ENCODE measurements at places on chromosomes 3 and 15. TPM values are rescaled to one million over a fixed set of nuclear protein-coding genes. Genes with fewer than 3 reads are reported as not detected.

GRCh38 chr3:189502676-189503257 lies 128.4 kb upstream of the TP63 start:
- DNase-seq, result no peak
- no peaks in the 10 kb centered on the region for H3K4me1 ChIP-seq
- H3K4me3 ChIP-seq, result no peak overlapping the region
- no peak overlapping the region for H3K27ac ChIP-seq
- H3K36me3 ChIP-seq, result no peaks in the 10 kb centered on the region

DNA sequence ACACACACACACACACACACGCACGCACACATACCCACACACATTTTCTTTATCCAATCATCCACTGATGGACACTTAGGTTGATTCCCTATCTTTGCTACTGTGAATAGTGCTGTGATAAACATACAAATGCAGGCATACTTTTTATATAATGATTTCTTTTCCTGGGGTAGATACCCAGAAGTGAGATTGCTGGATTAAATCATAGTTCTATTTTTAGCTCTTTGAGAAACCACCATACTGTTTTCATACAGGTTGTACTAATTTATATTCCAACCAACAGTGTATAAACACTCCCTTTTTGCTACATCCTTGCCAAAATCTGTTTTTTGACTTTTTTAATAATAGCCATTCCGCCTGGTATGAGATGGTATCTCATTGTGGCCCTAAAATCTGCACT lies 94.5 kb upstream of the GK5 start:
- H3K4me3 ChIP-seq, result no peak overlapping the region
- peaks cover 2% of the 10 kb centered on the region for H3K36me3 ChIP-seq
- no peak overlapping the region for H3K27ac ChIP-seq
- no peaks in the 10 kb centered on the region for H3K27me3 ChIP-seq
- DNase-seq, result no peak
- no peaks in the 10 kb centered on the region for H3K4me1 ChIP-seq

DNA sequence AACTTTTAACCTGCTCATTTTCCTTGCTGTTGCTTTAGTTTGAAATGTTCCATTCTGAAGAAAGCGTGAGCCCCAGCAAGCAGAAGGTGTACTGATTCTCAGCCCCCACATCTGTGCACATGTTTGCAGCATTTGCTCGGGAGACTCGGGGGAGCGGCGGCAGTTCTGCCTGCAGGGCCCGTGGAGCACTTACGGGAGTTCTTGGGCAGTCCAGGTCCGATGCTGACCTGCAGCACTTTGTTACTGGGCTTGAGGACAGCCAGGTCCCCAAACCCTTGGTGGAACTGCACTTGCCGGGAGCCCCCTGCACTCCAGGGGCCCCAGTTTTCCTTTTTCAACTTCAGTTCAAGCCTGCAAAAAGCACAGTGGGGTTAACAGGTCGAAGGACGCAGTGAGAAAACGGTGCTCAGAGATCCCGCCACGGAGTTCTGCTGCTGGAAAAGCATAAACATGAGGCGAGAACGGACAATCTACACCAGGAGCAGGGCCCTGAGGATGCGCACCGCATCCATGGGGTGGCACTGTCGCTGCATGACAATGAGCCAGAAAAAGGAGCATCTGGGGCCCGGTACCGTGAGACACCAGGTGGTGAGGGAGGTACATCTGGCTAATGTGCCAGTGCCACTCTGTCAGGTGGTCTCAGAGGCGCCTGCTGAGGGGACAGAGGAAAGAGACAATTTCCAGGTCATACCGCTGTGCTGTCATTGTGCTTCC lies 45.6 kb upstream of the LDHAL6B start:
- DNase-seq, result peak; percentile 70
- H3K4me1 ChIP-seq, result no peaks in the 10 kb centered on the region
- H3K4me3 ChIP-seq, result no peak overlapping the region

The SLC7A14 gene
- not detected for total RNA-seq

DNA sequence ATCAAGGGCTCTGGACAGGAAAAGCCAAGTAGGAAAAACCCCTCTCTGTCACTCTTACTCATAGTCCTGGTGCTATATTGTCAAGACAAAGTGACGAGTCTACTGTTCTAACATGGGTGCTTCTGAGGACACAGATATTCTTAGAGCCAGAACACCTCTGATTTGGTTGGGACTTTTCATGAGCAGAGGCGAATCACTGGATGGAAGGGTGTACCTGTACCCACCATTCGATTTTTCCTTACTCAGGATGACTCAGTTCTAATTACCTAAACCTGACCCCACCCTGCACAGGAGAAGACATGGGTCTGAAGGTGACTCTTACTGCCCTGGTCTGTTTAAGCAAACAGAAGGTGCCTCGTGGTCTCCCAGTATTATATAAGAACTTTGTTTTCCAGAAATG lies 58.5 kb downstream of the ABCC5 start:
- H3K4me1 ChIP-seq, result no peaks in the 10 kb centered on the region
- no peaks in the 10 kb centered on the region for H3K27me3 ChIP-seq
- no peak overlapping the region for H3K4me3 ChIP-seq
- no peak overlapping the region for H3K27ac ChIP-seq
- H3K36me3 ChIP-seq, result peaks cover 43% of the 10 kb centered on the region
- DNase-seq, result no peak

- no peak overlapping the region for H3K27ac ChIP-seq
- no peaks in the 10 kb centered on the region for H3K27me3 ChIP-seq
- no peak overlapping the region for H3K4me3 ChIP-seq
- no peaks in the 10 kb centered on the region for H3K4me1 ChIP-seq
- H3K36me3 ChIP-seq, result no peaks in the 10 kb centered on the region
Observed at GRCh38 chr3:168459226-168459784, 363.6 kb upstream of the GOLIM4 start.

DNA sequence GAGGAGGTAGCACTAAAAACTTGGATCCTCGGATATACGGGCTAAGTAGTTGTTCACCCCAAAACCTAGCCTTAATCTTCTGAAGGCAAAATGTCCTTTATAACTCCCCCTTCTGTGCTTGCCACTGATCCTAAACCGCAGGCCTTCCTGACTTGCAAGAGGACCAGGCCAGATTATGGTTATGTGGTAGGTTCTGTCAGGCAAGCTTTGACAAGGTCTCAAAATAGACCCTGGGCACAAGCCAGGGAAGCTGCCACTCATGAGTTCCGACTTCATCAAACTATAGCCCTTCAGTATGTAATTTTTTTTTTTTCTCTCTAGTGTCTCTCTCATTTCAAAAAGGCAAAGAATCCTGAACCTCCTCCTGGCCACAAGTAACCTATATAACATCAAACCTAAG lies 3.2 kb downstream of the LRRFIP2 start:
- DNase-seq, result no peak
- no peak overlapping the region for H3K4me3 ChIP-seq
- 0 out of 2 replicates have a peak, but pooled peaks cover 3% of the 10 kb centered on the region for H3K36me3 ChIP-seq
- no peak overlapping the region for H3K27ac ChIP-seq
